ENCODE measurements at places on chromosomes 16 and 17. TPM values are rescaled to one million over a fixed set of nuclear protein-coding genes. Genes with fewer than 3 reads are reported as not detected.
A peak's percentile ranks its signal among the peaks of the same experiment; 100 is the strongest.

Gene KRTAP9-8
- not detected for total RNA-seq

Gene SYT17
- total RNA-seq = 4.3 TPM

DNA sequence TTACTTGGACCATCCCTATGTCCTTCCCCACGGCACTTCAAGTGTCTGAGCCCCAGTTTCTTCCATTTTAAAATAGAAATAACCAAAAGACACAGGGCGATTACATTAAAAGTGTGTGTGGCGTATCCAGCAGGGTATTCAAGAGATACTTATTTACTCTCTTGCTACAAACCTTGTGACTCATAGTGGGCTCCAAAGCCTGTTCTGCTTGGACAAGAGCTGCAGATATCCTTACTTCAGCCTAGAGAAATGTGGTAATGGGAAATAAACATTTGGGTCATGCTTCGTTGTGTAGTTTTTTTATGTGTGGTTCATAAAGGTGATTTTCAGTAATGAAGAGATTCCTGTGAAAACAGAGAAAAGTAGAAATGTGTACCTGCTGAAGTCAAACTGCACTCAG, 288.9 kb upstream of the CDH11 start:
- DNase-seq = no peak
- H3K4me3 ChIP-seq = no peak overlapping the region
- no peak overlapping the region for H3K27ac ChIP-seq

Gene NPIPA8
- total RNA-seq = 2.2 TPM

DNA sequence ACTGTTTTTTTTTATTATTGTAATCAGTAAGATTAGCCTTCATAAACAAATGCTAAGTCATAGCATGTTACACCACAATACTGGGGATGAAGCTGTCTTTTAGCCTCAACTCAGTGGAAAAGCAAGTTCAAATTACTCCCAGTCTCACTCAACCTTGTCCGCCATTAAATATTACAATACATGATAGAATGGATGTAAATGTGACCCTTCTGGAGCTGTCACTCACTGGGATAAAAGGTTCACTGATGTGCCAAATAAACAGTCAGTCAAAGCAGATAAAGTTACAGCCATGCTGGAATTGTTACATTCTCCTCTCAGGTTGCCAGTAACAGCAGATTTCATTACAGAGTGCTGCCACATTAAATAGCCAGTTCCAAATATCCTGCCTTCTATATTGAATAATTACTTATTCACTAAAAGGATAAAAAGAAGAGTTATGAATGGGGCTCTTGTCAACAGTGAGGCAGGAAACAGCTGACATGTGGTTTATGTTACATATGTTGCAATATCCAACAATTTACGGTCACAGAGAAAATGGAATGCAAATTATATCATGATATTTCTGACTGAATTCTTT, 53.4 kb downstream of the BRIP1 start:
- H3K27me3 ChIP-seq = no peaks in the 10 kb centered on the region
- DNase-seq = no peak
- no peaks in the 10 kb centered on the region for H3K4me1 ChIP-seq
- no peak overlapping the region for H3K4me3 ChIP-seq
- no peak overlapping the region for H3K27ac ChIP-seq

DNA sequence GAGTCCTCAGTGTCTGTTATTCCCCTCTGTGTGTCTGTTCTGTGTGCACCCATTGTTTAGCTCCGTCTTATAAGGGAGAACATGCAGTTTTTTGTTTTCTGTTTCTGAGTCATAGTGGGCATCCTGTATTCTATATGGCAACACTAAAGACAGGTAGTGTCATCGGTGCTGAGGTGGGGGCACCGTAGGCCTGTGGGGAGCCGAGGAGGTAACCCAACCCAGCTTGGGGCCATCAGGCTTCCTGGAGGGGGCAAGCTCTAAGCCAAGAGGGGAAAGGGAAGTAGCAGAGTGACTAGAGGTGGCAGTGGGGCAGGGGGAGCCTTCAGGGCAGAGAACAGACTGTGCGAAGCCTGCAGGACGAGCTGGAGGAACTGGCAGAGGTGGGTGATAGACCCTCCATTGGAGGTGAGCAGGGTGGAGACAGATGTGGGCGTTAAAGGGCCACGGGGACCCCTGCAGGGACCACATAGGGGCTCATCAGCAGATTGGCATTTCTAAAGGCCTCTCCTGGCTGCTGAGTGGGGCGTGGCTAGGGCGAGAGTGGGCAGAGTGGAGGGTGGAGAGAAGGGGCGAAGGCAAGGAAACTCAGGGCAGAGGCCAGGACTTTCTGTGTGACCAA, 36.5 kb downstream of the CPNE2 start:
- no peak overlapping the region for H3K27ac ChIP-seq
- no peak for DNase-seq
- no peaks in the 10 kb centered on the region for H3K36me3 ChIP-seq
- no peaks in the 10 kb centered on the region for H3K4me1 ChIP-seq
- H3K4me3 ChIP-seq = no peak overlapping the region
- no peaks in the 10 kb centered on the region for H3K27me3 ChIP-seq

Gene P2RX5
- total RNA-seq = 1.3 TPM

DNA sequence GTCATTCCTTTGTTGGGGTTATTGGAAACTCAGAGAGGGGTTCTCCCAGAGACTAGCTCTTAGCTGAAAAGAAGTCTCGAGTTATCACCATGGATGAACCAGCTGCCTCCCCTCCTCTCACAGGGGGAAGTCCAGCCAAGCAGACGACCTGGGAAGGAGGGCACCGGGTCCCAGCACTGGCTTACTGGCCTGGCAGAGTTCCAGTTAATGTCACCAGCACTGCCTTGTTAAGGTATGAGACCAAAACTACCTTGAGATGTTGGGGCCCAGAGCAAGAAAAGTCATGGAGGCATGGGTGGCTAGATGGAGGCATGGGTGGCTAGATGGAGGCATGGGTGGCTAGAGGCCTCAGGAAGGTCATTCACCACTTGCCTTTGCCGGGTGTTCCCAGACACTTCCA, 72.4 kb downstream of the WIPI1 start:
- no peaks in the 10 kb centered on the region for H3K27me3 ChIP-seq
- H3K4me3 ChIP-seq = no peak overlapping the region
- DNase-seq = no peak
- no peaks in the 10 kb centered on the region for H3K4me1 ChIP-seq
- H3K27ac ChIP-seq = no peak overlapping the region

GRCh38 chr17:81468770-81469121, 43.9 kb downstream of the ACTG1 start:
- DNase-seq = no peak
- H3K27me3 ChIP-seq = no peaks in the 10 kb centered on the region
- no peaks in the 10 kb centered on the region for H3K4me1 ChIP-seq
- H3K27ac ChIP-seq = no peak overlapping the region
- no peak overlapping the region for H3K4me3 ChIP-seq

DNA sequence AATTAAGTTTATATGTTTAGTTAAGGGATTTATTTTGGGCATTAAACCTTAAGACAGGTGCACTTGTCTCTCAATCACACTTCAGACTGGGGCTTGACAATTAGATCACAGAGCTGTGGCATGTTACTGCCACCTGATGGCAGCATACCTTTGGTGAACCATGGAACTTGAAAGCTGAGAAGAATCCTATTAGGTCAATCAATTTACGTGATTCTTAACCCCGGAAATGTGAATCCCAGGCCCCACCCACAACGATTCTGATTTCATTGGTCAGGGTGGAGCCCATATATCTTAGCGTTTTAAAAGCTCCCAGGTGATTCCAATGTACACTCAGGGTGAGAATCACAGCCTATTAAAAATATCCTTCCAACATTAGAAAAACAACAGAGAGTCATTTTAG, 91.0 kb downstream of the GSG1L start:
- H3K4me1 ChIP-seq = no peaks in the 10 kb centered on the region
- no peak for DNase-seq
- no peaks in the 10 kb centered on the region for H3K36me3 ChIP-seq
- H3K27ac ChIP-seq = no peak overlapping the region
- H3K4me3 ChIP-seq = no peak overlapping the region

DNA sequence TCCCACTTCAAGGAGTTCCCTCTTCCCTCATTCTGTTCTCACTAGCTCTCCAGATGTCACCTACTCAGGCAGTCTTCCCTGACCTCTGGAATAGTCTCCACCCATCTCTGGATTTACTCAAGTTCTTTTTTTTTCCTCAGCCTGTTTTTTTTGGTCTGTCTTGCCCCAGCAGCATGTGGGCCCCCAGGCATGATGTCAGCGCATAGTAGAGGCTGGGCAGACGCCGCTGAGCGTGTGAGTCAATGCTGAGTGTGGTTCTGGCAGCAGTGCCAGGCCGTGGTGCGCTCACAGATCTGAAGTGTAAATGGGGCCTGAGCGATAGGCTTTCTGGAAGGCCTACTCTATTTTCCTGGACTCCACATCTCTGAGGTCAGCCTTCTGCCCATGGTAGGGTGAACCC, 2.7 kb upstream of the KCNJ18 start:
- H3K27me3 ChIP-seq = no peaks in the 10 kb centered on the region
- H3K4me3 ChIP-seq = no peak overlapping the region
- peak; percentile 81 for DNase-seq

- no peaks in the 10 kb centered on the region for H3K36me3 ChIP-seq
- peaks cover 7% of the 10 kb centered on the region for H3K4me1 ChIP-seq
- H3K27me3 ChIP-seq = no peaks in the 10 kb centered on the region
- DNase-seq = no peak
- H3K27ac ChIP-seq = no peak overlapping the region
Observed at GRCh38 chr16:14416184-14416583, 213.9 kb downstream of the PARN start.

GRCh38 chr17:3944485-3945388, 19.5 kb downstream of the ATP2A3 start:
- peak; percentile 88 for DNase-seq
- H3K27me3 ChIP-seq = no peaks in the 10 kb centered on the region
- H3K4me1 ChIP-seq = no peaks in the 10 kb centered on the region
- no peak overlapping the region for H3K4me3 ChIP-seq

All from aorta (tissue), 5 donors.